ENCODE measurements at places on chromosomes 5 and 9.

DNA sequence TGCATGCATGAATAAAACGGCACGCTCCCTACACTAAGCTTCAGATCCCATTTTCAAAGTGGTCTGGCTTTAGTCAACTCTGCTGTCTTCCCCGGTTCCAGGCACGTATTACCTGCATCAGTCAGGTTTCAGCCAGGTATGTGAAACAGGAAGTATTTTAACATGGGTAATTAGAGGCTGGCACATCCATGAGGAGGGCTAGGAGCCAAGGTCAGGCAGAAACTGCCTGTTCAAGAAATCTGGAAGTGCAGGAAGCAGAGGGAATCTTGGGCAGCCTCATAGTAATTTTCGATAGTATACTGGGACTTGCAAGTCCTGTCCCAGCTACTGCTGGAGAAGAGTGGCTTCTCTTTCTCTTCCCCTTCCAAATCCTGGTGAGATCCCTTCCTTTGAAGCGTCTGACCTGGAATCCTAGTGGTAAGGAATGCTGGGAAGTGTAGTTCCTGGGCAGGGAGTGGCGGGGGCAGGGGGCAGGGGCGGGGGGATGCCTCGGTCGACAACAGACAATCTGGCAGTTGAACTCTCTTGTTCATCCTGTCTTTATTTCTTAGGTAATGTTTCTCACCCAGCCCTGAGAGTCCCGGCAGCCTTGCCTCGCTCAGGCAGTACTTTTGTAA lies 403.1 kb downstream of the TLE4 start:
- DNase-seq = no peak

GRCh38 chr9:88657893-88658292 lies 122.9 kb downstream of the NXNL2 start:
- DNase-seq = no peak

DNA sequence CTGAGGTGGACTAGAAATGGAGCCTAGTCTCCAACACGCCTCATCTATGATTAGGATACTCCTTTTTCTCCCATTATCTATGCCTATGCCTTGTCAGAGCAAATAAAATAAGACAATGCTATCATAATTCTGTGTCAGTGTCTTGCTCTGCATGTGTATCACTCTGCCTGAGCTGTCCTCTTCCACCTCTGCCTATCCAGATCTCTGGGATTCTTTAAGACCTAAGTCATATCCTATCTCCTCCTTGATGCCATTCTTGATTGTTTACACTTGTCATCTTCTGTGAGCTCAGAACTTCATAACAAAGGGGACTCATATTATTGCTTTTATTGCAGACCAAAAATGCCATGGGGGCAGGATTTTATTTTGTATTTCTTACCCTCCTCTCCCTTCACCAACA lies 351.2 kb upstream of the C9orf72 start:
- no peak for DNase-seq

DNA sequence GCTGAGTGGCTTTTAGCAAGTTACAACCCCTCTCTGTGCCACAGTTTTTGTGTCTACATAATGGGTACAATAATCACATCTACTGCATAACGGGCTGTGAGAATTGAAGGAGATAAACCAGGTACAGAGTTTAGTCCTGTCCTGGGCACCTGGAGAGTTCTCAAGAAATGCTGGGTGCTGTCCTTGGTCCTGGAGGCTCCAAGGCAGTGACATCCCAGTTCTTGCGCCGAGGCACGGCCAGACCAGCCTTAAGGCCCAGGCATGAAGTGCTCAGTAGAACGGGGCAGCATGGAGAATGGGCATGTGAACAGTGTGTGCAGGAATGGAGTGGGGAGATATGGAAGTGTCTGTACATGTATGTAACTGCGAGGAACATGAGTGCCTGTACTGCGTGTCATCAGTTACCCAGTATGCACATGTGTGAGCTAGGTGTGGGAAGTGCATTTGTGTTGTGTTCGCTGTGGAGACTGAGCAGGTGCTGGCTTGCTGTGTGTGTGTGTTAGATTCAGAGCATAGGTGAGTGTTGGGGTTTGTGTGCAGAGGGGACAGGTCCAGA lies 6.3 kb upstream of the UNC5A start:
- DNase-seq = no peak

GRCh38 chr5:36153298-36153677 lies 1.4 kb downstream of the SKP2 start:
- DNase-seq = no peak

GRCh38 chr5:139207297-139208000 lies 9.3 kb upstream of the SIL1 start:
- no peak for DNase-seq

DNA sequence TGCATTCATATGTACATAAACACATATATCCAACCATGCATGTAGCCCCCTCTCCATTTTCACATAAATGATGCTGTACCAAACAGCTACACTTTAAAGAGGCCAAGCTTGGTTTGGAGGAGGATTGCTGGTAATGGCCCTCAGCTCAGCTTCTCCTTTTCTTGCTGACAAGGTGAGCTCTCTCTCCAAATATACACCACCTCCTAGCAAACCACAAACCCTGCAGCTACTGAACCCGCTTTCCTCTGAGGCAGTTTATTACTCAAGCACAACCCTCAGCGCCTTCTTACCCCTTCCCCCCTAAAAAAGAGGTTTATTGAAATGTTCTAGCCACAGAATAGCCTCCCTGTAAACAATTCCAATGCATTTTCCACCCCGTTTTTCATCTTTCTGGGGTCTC lies 54.0 kb downstream of the ALG2 start:
- DNase-seq = no peak

- DNase-seq = no peak
These were observed 96.6 kb downstream of the NLN start for GRCh38 chr5:65818592-65818991.

- DNase-seq = no peak
These were observed 69.4 kb downstream of the MSX2 start for GRCh38 chr5:174793684-174794328.

- no peak for DNase-seq
These were observed 193.8 kb upstream of the HMHB1 start for GRCh38 chr5:143618141-143618540.

DNA sequence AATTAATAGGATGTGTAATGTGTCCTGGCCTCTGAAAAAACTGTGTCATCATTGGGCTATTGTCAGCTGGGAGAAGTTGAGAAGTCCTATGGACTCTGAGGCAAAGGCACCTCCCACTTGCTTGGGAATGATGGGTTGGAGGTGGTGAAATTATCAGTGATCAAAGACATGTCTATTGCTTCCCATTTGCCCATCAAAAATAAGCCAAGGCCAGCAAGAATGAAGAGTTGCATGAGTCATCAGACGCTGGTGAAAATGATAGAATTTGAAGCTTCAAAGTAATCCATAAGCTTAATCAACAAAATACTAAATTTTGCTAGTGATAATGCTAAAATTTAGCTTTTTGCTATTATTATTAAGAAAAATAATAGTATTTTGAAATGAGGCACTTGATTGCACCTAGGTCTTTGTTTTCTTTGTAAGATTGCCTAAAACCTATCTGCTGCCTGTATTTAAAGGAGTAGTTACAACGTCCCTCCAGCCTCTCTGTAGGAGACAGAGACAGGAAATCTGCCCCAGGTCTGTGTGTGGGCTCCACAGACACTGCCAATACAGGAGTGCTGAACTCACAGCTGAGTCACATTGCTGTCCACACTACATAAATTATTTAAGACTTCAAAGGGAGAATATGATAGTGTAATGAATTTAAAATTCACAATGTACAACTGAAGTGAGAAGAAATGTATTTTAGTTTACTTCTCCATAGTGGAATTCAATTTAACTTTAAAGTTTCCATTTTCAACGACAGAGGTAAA lies 48.4 kb upstream of the APC start:
- no peak for DNase-seq

GRCh38 chr9:7979611-7980010 lies 180.0 kb upstream of the DMAC1 start:
- DNase-seq = no peak

DNA sequence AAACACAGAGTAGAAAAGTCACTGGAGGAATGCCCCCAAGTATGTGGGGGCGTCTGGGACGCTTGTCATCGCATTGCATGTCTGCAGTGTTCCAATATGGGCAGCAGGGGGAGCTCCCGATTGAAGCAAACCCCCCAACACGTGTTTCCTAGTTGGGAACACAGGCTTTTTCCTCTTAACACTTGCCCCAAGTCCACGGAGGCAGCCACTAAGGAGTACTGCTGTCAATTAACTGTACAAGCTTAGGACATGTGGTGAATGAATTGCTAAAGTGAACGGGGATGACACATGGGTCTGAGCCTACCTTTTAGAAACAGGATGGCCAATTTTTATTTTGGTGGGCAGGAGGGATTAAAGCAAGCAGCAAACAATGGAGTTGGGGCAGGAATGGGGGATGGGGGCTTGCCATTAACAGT lies 2.2 kb downstream of the GABRB2 start:
- DNase-seq = peak; percentile 3

- no peak for DNase-seq
These were observed 73.7 kb upstream of the STK32A start for GRCh38 chr5:147160902-147161700.

DNA sequence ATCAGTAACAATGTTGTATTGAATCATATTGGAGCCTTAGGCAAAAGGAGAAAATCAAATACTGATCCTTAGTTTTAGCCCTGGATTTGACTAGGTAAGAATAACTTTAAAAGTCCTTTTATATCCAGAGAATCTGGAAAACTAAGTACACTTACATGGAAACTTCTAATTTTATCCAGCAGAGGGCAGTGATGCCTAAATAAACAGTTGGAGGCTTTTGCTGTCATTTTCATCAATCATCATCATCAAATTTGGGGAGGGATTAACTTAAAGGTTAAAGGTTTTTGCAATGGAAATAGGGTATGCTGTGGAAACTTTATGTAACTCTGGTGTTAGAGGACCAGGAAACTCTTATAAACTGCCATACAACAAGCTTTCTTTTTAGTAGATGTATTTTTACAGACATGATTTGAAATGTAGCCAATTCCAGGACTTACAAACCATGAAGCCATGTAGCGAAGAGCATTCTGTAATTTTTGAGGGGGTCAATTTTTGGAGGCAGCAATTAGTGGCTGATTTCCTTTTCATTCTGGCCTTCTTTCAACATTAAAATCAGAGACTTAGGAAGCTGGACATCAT lies 112.7 kb downstream of the OSTF1 start:
- no peak for DNase-seq

GRCh38 chr5:23648656-23649055 lies 141.2 kb downstream of the PRDM9 start:
- no peak for DNase-seq

- DNase-seq = no peak
These were observed 145.9 kb upstream of the ZNF608 start for GRCh38 chr5:124892185-124892848.

- DNase-seq = no peak
These were observed 222.6 kb upstream of the PIK3R1 start for GRCh38 chr5:67992923-67993322.

GRCh38 chr9:87193151-87193550 lies 245.8 kb upstream of the GAS1 start:
- no peak for DNase-seq

DNA sequence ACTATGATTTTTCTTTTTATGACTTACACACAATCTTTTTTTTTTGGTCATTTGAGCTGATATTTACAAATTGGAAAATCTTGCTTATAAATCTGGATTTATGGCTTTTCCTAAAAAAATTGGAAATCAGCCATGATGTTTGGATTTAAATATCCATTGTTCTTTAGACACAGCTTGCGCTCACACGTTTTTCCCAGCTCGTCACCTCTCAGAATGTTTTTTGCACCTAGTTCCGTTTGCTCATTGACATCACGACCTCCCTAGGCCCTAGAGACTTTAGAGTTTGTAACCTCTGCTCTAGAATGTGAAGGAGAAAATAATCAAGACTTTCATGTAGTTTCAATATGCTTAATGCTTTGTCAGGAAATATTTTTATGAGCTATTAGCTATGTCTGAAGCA lies 930.5 kb downstream of the TLE4 start:
- no peak for DNase-seq

DNA sequence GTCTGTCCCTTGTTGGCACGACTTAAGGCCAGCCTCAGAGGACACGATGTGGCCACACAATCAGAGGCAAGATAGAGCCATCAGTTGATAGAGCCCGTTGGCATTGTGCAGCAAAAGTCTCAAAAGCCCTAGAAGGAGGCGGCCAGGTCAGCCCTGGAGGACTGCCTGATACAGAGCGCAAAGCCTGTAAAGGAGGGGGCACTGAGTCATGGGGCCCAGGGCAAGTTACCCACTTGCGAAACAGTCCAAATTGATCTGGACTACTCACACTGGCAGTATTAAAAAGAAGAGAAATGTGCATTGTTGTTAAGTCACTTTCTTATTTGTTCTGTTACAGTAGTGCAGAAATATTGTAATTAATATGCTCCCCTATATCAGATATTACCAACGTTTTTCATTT lies 51.5 kb downstream of the KLF9 start:
- DNase-seq = no peak

- no peak for DNase-seq
These were observed 27.2 kb upstream of the MED10 start for GRCh38 chr5:6405591-6405990.

DNA sequence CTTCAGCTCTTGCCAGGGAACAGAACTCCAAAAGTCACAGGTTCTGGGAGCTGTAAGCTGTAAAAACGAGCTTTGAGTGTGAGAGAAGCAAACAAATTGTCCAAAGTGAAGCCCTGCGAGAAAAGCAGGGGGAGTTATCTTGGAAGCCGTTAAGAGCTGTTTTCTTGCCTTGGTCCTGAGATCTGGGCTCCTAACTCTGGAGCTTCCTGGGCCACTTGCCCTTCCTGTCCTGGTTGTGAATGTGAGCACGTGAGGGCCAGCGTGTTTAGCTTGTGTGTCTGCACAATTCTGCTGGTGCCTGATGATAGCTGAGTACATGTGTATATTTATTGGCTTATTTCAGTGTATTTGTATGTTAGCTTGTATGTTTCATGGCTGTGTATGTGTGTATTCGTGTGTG lies 40.5 kb downstream of the DAB2IP start:
- no peak for DNase-seq
